ENCODE measurements at places on chromosomes 12 and 14.

GRCh38 chr14:99550387-99550992, 53.5 kb downstream of the CCDC85C start:
- DNase-seq: no peak

DNA sequence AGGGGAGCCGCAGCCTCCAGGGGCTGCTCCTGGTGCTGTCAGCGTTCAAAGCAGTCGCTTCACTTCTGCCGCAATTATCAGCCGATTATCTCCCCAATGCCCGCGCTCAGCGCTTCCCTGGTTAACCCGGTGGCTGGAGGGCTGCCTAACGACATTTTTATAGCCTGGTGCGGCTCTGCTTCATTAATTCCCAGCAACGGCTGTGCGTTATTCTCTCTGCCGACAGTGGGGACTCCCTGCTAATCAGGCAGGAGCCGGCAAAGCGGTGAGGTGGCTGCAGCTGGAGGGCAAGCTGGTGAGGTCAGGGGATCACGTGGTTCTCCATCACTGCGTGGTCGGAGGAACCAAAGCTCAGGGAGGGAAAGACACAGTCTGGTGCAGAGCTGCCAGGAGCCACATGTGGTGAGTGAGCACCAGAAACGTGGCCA, 62.9 kb downstream of the GLRX5 start:
- DNase-seq: no peak

- no peak for DNase-seq
These were observed 42.1 kb downstream of the NFKBIA start for GRCh38 chr14:35362450-35362849.

GRCh38 chr14:72828604-72829003, 65.3 kb downstream of the DPF3 start:
- DNase-seq: no peak

GRCh38 chr12:66321435-66321834, 19.1 kb downstream of the HELB start:
- DNase-seq: no peak

DNA sequence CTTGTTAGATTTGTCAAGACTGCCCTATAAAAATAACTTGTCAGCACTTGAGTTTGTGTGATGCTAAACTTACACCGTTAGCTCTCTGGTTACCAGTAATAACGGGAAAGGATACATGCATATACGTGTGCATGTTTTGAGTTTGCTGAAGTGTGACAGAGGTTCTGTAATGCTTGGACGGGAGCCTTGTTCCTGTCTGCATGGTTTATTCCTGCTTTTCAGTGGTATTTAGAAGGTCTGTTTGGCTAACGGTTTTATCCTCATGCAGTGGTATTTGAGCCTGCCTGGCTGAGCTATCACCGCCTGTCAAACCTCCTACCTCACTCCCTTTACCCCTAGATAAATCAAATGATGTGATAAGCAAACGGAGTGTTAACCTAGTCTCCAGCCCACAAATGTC, 305.6 kb downstream of the GALC start:
- DNase-seq: no peak

- no peak for DNase-seq
These were observed 24.1 kb upstream of the SYCP3 start for GRCh38 chr12:101763246-101763931.

DNA sequence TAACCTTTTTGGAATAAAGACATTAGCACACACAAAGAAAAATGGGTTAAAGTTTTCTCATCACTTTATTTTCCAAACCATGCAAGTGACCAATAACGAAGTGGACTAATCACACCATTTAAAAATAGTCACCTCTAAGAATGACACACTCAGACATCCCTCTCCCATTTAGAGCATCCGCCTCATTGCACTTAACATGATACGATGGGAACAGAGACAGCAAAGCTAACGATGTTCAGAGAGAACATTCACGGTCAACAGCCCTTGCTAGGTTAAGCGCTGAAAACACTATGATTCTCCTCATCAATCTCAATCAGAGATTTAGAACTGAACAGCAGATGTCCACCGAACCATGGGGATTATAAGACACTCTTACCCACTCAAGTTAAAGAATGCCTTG, 35.8 kb downstream of the NIN start:
- DNase-seq: no peak
